ENCODE measurements at places on chromosomes 5 and 9.

- no peak for DNase-seq
Observed at GRCh38 chr5:151280443-151280842, 23.1 kb downstream of the SLC36A3 start.

DNA sequence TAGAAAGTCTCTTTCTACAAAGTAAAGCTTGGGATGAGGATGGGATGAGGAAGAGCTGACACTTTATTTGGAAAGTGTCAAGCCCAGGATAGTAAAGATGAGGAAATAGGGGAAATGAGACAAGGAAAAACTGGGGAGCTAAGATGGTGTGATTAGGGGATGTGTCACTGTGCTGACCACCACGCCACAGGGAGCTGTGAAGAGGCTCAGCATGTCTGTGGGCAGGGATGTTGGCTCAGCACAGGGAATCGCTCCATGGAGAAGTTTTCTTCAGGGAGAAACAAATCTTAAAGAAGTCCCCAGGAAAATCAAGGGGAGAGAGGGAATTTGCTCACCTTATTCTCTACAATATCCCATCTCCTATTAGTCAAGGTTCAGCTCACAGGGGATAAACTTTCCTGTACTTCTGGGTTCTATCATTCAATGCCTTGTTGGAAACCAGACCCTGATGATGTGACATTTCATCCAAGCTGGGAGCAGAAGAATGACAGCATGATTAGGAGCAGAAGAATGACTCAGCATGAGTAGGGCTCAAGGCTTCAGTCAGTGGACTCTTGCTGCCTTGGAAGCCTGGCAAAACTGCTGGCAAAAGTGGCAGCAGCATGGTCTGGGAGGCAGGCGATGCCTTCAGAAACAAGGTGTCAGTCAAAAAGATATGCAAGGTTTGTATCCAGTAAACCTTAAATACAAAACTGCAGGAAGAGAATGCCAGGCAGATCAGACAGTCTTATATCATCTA is 4.9 kb downstream of the HSPB3 start:
- DNase-seq: no peak

- DNase-seq: no peak
Observed at GRCh38 chr5:170747357-170747756, 36.2 kb upstream of the GABRP start.

- no peak for DNase-seq
Observed at GRCh38 chr9:71052287-71052686, 69.1 kb downstream of the TRPM3 start.
